ENCODE measurements at places on chromosomes 13 and 19.

DNA sequence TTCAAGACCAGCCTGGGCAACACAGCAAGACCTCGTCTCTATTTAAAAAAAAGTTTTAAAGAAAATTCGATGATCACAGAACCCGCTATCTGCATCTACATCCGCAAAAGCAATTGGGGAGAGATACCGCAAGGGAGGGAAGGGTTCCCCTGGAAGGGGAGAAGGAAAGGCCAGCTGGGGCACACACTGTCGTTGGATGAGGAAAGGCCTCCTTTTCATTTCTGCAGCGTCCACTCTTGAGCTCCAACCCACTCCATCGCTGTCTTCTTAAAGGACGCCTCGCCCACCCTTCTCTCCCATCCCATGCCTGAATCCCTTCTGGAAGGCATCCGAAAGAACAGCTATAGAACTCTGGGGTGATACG lies 3.2 kb upstream of the PRKCG start:
- no peak for DNase-seq

DNA sequence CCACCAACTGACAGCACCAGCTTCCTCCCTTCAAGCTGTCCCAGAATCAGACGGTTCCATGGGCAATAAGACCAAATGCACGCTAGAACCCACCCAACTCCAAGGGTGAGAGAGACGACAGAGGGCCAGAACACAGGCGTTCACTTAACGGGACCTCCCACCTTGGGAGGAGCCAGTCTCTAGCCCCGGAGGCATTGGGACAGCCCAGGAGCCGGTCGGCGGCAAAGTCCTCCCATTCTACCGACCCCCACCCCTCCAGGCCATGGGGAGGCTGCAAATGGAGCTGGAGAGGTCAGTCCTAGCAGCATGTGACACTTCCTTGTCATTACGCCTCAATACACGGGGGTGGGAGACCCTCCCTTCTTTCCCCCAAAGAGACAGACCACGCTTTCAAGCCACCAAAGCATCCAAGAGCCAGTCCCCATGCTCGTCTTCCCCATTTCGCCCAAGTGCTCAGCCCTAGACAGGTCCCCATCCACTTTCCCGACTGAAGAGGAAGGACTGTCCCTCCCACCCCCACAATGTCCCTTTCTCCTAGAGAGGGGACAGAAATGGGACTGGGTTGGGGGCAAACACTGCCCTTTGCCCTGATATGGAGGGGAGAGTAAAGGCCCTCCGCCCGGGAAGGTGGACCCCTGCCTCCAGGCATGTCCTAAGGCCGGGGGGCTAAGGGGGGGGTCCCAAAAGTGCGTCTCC lies 964 bp downstream of the KHSRP start:
- no peak for DNase-seq

DNA sequence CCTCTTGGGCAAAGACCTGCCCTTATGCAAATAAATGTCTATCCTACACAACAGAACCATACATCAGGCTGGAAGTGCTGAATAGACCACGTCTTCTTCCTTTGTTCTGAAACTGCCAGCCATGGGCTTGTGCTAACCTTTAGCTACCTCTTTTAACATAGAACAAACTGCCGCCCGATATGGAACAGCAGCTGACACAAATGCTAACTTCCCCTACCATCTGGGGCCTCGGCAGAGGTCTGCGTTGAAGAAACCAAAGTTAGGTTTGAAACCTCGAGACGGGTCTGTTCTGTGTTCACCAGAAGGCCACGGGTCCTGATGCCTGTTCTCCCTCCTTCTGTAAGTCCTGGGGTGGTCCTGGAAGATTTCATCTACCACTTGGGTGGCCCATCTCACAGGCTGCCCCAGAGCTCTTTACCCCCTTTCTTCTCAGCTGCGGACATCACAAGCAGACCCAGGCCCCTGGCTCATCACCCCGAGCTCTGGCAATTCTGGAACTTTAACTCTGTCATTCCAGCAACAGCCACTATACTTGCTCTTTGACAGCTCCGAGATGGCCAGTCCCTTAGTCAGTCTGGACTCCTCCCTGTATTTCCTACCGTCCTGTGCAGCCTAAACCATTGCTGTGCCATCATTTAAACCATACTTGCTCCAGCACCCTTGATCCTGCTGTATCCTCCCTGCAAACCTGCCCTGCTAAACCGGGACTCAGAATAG lies 146.7 kb downstream of the USP12 start:
- DNase-seq, result no peak

GRCh38 chr19:17331045-17331558 lies 3.6 kb downstream of the ANO8 start:
- no peak for DNase-seq

DNA sequence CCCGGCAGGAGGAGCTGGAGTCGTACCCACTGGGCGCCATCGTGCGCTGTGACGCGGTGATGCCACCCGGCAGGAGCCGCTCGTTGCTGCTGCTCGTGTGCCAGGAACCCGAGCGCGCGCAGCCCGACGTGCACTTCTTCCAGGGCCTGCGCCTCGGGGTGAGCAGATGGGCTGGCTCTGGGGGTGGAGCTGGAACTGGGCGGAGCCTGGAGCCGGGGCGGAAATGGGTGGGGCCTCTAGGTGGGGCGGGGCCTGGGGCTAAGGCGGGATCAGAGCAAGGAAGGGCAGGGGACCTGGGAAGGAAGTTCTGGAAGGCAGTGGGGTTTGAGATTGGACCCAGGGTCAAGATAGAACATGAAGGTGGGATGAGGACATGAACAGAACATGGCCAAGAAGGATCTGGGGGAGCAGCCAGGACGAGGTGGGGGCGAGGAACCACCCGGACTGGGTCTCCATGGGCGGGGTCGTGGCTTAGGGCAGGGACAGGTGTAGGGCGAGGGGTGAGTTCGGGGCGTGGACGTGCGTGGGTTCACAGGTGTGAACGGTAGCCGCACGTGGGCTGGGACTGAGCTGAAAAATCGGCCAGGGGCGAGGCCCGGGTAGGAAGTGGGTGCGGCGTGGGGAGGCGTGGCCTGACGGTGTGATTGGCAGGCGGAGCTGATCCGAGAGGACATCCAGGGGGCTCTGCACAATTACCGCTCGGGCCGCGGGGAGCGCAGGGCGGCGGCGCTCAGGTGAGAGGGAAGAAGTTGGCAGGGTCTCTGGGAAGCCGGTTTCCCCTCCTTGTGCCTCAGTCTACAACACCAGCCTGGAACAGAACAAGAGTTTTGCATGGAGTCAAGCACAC lies 4.7 kb downstream of the EPS8L1 start:
- DNase-seq, result peak; percentile 39

DNA sequence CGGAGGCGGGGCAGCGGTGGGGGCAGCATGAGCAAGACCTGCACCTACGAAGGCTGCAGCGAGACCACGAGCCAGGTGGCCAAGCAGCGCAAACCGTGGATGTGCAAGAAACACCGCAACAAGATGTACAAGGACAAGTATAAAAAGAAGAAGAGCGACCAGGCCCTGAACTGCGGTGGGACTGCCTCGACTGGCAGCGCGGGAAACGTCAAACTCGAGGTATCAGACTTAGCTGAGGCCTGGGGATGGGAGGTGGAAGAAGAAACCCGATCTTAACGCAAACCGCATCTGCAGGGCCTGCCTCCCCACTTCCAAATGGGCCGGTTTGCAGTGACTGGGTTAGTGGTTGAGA lies 693 bp downstream of the RFXAP start:
- DNase-seq, result no peak

DNA sequence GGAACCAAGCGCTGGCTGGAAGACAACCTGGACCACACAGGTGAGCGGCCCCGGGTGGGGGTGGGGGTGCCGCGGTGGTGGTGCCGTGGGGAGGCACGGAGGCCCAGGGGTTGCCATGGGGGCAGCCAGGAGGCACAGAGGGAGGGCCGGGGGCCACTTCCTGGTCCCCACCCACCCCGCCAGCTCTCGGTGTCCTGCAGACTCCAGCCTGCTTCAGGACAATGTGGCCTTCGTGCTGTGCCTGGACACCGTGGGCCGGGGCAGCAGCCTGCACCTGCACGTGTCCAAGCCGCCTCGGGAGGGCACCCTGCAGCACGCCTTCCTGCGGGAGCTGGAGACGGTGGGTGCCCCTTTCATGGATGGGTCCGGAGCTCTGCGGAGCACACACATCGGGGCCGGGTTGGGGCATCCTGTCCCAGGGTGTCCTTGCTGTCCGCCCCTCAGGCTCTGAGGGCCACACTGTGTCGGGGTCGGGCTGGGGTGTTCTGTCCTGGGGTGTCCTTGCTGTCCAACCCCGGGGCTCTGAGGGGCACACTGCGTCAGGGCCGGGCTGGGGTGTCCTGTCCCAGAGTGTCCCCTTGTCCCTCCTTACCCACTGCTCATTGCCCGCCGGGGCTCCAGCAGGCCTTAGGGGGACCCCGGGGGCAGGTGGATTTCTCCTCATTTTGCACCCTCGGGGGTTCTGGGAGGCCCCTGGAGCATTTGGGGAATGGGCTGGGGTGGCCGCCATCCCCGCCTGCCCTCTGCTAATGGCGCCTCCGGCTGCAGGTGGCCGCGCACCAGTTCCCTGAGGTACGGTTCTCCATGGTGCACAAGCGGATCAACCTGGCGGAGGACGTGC lies 18.3 kb downstream of the NCLN start:
- DNase-seq, result no peak
